ENCODE measurements at places on chromosomes 4 and X.
A peak's percentile ranks its signal among the peaks of the same experiment; 100 is the strongest.

- DNase-seq: no peak
These were observed 36.0 kb downstream of the MED28 start for GRCh38 chr4:17650406-17650805.

- no peak for DNase-seq
These were observed 1.5 kb upstream of the CRLF2 start for GRCh38 chrX:1213971-1214370.

DNA sequence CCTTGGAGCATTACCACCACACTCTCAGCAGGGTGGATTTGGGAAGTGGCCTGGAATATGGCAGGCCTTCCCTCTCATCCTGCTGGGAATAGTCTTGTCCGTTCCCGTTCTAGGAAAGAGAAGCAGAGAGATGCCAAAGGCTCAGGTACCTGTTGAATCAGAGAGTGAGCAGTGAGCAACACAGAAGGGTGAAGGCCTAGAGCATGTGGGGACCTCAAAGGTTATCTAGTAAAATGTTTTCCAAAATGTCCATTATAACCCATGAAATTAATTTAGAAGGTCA is 30.8 kb downstream of the SLC16A2 start:
- no peak for DNase-seq

DNA sequence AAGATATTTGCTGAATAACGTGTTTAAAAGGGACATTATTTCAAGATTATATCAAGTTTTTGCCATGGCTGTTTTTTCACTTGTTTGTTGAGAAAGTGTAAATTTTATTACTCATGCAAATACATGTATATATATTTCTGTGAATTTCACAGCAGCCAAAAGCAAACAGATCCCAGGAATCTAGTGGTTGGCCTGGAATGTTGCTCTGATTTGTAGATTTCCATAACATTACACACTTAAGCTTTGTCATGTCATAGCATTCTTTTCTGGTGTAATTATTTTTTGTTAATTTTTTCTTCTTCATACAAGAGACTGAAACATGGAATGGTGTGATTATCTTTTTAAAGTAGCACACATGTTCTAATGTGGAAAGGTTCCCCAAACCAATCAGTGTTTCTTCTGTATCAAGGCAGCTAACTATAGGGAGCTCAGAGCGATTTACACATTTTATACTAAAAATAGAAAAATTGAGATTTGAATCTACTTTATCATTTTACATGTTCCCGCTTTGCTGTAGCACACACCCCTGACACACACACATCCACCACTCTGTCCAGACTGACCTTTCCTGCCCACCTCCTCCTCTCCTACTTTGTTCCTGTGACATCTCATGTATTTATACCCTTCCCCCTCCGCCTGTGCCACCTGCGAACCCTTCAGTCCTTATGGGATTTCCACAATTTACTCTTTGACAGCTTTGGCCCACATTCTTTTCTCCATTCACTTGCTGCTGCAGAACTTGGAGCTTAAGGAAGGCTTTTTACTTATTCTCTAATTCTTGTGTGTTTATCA is 20.3 kb downstream of the RUFY3 start:
- no peak for DNase-seq

DNA sequence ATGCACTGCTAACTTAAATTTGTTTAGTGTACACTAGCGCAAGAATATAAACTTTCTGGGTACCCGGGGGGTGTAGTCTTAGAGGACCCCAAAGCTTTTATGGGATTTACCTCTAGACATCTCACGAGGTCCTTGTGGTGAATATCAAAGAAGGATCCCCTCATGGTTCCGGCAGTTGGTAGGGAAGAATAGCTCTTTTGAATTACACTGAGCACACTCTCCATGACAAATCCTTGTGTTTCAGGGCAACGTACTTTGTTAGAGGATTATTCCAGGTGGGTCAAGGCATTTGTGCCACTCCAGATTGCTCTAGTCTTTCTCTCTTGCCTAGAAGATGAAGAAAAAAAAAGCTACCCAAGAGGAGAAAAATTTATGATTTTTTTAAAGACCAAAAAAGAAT is 387.6 kb downstream of the PDHA2 start:
- DNase-seq: no peak

DNA sequence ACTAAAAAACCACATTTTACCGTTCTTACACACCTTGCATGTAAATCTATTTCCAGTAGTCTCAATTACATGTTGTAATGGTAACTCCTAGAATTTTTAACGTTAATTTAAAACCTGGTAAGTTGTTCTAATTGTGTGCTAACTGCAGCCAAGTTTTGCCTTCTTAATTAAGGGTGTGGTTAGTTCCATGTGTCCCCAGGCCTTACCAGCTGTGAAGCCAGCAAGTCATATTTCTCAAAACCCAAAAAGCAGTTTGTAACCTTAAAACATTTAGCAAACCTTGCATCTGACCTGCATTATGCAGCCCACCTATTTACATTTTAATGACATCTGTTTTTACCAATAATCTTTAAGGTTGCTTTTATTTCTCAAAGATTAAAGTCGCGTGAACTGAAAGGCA is 18.4 kb upstream of the FAM47E start:
- no peak for DNase-seq

DNA sequence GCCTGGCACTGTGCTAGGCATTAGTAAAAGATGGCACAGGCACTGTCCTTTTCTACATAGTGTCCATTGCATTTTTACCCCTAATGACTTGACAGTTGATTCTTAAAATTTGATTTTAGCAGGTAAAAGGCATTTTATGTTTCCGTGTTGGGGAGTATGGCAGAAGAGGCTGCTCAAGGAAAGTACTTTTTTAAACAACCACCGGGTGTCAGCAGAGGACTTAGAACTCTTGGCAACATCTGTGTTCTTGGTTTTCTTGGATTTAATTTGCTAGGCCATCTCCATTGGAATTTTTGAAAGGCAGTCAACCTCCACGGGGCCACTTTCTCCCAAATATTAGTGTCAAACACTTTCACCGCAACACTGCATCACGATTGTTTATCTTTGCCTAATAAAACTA is 102.9 kb downstream of the TSPAN7 start:
- DNase-seq: peak; percentile 30

DNA sequence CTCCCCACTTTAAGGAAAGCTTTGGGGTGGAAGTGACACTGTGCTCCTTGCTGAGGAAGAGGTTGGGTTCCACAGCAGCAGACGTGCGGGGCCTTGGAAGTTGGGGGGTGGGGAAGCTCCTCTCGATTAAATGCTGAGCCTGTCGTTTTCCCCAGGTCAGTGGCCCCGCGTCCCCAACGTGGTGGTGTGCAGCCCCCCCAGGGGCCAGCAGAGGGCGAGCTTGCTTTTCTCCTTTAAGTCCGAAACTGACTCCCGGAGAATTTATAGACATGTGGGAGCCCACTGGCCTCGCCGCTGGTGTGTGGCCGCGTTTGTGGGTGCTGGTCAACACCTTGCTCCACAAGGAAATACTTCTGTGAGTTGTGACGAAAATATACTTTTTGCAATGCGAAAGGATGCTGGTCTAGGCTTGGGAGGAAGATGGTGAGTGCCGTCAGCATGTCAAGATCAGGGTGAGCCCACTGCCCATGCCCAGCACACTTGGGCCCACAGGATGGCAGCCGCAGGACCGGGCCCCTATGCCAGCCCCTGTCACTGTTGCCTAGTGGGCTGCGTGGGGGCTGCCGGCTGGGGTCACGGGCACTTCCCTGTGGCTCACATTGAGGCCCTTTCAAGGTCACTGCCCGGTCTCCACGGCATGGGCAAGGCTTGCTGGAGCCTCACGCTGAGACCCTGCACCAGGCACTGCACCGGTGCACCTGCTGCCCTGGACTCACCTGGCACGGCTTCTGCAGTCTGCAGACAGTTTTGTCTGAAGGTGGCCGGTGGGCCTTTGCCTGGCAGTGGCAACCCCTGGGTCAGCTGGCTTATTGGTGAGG is 9.4 kb downstream of the UVSSA start:
- DNase-seq: peak; percentile 53

DNA sequence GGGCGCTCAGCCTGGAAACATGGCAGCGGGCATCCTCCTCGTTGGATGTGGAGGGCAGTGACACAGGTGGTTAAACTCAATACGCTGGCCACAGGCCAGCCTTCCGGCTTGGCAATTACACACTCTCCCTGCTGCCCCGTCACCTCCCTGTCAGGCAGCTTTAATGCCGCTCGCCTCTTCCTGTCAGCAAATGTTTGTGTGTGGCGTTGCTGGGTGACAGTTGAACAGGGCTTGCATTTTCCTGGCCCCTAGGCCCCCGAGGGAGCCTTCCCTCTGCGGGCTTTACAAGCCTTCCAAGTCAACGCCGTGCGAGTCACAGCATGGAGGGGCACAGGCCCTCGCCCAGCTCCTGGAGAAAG is 620.0 kb downstream of the BCOR start:
- DNase-seq: no peak

DNA sequence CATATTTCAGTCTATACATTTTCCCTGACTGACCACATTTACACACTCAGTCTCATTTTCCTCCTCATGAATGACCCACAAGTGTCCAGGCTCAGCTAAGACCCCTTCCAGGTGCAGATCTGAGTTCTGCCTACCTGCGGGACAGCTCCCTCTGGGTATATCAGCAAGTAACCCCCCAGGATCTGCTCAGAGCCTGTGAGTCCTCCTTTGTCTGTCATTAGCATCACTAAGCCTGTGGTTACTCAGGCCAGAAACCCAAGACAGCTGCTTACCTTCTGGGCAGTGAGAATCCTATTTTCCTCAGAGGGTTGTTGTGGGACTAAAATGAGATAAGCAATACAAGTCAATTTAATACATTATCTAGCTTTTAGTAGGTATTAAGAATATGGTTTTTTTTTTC is 487.6 kb upstream of the BOD1L1 start:
- DNase-seq: no peak

GRCh38 chr4:114277690-114278089 is 298.2 kb upstream of the ARSJ start:
- DNase-seq: no peak

DNA sequence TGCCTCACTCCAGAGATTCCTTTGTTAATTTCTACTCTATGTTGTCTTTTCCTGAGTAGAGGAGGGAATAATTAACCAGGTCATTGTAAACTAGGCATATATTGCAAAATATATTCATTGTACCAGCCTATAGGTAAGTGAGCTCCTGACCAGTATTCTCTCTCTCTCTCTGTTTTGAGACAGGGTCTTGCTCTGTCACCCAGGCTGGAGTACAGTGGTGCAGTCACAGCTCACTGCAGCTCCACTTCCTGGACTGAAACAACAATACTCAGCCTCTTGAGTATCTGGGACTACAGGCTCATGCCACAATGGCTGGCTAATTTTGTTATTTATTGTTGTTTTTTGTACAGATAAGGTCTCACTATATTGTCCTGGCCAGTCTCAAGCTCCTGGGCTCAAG is 198.3 kb downstream of the ARAP2 start:
- no peak for DNase-seq

DNA sequence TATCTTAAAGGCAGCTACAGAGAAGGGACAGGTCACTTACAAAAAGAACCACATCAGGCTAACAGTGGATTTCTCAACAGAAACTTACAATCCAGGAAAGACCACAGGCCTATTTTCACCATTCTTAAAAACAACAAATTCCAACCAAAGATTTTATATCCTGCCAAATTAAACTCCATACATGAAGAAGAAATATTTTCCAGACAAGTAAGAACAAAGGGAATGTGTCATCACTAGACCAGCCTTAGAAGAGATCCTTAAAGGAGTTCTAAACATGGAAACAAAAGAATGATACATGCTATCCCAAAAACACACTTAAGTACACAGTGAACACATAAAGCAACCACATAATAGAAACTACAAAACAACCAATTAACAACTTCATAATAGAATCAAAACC is 105.6 kb downstream of the ANXA10 start:
- DNase-seq: no peak

DNA sequence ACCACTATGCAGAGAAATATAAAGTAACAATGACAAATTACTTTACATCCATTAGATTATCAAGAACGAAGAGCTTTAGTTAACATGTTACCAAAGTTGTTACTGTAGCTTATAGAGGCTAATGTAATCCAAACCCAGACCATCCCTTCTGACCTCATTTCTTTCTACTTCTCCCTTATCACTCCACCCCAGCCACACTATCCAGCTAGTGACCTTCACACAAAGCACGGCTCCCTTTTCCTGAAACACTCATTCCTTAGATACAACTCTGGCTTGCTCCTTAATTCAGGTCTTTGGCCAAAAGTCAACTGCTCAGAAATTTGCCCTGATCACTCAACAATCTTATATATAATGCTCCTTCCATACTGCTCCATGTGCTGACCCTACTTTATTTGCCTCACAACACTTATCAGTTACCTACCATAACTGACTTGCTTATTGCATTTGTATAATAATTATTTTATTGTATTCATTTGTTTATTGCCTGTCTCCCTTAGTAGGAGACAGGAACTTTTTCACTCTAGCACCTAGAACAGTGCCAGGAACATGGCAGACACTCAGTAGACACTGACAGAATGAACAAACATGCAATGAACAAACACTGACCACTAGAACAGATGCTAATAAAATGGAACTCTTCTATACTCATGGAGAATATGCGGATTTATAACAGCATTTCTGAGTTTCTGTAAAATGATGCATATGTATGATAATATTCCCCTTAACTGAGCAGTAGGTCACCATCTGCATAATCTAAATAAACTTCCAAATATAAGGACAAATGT is 67.6 kb downstream of the EIF4E start:
- DNase-seq: no peak

DNA sequence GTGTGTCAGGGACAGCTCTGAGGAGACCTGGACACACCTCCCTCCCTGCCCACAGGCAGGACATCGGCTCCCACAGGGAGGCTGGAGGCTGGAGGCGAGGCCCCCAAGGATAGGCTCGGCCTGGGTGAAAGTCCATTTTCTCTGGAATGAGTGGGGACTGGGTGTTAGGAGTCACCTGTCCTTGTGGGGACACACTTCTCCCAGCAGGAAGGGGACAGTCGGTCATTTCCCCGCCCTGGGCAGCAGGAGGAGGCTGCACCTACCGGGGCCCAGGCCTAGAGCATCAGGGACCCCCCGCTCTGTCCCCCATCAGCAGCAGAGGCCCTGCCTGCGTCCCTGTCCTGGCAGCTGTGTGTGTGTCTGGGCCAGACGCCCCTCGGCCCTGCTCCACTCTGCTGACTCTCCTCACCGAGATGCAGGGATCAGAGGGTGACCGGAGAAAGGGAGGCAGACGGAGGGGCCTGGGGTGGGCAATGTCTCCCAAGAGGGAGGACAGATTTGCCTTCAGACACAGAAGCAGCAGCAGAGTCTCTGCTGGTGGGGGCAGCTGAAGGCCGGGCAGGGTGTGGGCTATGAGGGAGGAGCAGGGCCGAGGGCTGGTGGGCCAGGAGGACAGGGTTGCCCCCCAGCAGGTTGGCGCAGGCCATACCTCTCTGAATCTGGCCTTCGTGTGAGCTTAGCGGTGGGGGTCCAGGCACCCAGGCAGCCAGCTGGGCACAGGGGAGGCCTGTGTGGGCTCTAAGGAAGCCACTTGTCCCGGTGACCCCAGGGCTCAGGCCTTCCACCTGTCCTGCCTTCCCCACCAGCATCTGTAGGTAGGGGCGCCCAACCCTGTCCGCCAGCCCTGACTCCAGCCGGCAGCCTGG is 125.7 kb upstream of the NKX1-1 start:
- no peak for DNase-seq

- no peak for DNase-seq
These were observed 8.6 kb downstream of the ATP2B3 start for GRCh38 chrX:153526042-153526441.

GRCh38 chr4:177802661-177803060 is 360.4 kb upstream of the AGA start:
- no peak for DNase-seq

Measured in globus pallidus (tissue), 1 donor.